ENCODE measurements at places on chromosomes 11 and 22.
A peak's percentile ranks its signal among the peaks of the same experiment; 100 is the strongest.

DNA sequence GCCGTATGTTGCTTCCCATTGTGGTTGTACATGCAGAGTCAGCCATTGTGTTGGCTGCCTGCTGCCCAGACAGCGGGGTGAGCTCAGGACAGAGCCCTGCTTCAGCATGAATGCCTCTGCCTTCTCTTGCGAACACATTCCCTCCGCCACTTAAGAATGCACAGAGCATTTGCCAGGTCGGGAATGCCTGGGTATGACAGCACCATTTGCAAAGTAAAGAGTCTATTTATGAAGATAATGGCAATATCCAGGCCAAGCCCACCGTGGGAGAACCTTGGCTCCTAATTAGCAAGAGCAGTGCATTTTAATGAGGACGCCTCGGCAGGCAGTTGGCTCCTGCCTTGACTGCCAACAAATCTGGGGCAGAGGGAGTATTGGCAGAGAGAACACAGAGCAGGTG, 62.5 kb upstream of the SORL1 start:
- DNase-seq, result no peak

DNA sequence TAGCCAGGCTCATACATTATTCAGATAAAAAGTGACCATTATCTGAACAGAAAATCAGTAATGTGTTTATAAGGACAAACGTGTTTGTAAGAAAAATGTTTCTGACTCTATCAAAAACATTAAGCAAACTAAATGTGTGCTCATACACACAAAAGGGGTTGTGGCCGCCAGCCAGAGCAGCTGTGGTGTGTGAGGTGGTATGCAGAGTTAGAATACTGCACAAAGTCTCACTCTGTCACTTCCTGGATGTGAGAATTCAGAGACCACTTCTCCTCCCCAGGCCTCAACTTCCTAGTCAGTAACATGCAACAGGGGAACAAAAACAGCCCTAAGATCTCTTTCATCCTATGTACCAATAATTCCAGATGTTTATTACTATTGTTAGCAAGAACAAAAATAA, 9.4 kb downstream of the OR5B21 start:
- DNase-seq, result no peak

DNA sequence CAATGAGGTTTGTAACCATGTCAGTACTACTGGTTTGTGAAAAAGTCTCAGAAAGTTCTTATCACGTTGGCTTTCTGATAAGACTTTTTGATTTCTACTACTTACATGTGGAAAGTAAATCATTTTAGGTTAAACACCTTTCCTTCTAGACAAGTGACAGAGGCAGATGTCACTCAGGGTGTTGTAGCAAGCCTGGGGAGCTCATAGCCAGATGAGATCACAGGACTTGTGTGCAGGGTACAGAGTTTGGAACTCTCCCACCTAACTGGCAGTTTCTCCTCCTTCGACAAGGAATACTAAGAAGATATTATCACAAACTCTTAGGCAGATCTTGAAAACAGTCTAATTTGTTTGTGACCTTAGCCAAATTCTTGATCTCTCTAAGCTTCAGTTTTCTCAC, 49.4 kb upstream of the PICALM start:
- DNase-seq, result no peak

DNA sequence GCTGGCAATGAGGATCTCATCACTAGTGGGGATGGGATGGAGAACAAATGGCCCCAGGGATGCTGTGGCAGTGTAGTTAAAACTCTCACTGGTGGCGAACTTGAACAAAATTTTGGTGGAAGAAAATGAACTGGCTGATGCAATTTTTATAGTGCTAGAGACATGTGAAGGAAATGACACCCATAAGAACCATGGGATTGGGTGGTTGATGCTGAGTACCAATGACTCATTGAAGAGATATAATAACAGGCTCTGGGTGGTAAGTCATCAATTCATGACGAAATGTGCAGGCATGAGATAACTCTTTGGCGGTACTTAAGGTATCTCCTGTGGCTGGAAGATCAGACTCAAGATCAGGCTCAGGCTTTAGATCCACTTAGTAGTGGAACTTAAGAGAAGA, 172.9 kb upstream of the DDI1 start:
- DNase-seq, result peak; percentile 33

DNA sequence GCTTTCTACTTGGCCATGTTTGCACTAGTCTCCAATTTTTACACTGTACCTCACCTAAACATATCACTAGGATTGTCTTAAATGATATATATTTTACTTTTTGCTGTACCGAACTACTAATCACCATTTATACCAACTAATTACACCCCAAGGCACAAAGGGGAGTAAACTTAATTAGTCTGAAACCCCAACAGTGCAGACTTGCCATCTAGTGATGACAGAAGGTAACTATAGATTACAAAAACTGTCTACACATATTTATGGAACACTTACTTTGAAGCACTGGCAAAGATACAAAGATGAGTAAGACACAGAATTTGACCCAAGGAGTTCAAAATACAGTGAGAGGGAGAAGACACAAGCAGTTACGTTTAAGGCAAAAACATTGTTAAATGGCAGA, 139.7 kb downstream of the CNTN5 start:
- no peak for DNase-seq

DNA sequence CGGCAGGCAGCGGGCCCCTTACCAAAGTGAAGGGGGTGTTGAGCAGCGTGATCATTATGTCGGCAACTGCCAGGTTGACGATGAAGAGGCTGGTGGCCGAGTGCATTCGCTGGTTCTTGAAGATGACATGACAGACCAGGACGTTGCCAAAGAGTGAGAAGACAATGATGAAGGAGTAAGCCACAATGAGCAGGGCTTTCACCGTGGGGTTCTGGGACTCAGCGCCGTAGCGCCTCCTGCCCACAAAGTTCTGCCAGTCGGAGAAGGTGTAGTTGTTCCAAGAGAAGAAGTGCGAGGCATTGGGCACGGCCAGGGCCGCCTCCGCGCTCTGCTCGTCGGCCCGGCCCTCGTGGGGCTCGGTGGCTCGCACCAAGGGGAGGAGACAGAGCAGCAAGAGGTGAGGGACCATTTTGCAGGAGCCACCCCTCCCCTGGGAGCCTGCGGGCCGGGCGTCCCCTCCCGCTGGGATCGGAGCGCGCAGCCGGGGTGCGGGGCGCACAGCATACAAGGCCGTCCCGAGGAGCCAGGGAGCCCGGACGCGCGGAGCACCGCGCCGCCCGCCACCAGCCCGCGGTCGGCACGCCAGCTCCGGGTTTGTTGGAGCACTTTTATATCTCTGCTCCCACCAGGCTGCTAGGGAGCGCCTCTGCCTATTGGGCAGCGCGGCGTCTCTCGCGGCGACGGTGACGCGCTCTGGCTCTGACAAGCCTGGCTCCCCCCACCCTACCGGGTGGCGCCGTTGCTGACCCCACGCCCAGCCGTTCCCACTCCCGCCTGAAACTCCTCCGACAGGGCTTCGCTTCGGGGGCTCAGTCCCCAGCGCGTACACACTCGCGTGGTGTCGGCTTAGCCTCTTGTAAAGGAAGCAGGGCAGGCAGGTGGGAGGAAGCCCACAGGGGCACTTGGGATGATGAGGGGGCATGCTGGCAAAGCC, at the start of gene GPR83:
Gene GPR83 (minus strand): TSS at position 581 of the 934 bp plus-strand sequence. CDS start 172 bp downstream, at position 409.
- DNase-seq, result peak; percentile 14

DNA sequence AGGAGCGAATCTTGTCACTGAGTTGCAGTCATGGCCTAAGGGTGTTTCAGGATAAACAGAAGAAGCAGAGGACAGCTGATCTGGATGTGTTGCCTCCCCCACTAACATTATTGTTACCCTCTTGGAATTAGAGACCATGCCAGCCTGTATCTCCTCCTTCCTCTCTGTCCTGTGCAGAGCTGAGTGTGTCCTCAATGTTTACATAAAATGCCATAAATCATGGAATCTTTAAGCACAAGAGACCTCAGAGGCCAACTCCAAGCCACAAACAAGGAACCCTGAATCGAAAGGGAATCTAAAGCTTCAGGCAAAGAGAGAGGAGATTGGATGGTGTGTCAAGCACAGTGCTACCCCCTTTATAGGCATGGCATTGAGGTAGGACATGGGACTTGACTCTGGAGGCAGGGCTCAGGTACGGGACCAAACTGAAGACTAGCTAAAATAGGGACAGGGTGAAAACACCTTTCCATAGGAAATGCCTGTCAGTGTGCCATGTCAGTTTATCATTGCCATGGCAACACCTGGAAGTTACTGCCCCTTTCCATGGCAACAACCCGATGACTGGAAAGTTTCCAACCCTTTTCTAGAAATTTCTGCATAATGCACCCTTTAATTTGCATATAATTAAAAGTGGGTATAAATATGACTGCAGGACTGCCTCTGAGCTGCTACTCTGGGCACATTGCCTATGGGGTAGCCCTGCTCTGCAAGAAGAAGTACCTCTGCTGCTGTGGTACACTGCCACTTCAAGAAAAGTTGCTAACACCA, 489.7 kb downstream of the MIAT start:
- DNase-seq, result no peak

DNA sequence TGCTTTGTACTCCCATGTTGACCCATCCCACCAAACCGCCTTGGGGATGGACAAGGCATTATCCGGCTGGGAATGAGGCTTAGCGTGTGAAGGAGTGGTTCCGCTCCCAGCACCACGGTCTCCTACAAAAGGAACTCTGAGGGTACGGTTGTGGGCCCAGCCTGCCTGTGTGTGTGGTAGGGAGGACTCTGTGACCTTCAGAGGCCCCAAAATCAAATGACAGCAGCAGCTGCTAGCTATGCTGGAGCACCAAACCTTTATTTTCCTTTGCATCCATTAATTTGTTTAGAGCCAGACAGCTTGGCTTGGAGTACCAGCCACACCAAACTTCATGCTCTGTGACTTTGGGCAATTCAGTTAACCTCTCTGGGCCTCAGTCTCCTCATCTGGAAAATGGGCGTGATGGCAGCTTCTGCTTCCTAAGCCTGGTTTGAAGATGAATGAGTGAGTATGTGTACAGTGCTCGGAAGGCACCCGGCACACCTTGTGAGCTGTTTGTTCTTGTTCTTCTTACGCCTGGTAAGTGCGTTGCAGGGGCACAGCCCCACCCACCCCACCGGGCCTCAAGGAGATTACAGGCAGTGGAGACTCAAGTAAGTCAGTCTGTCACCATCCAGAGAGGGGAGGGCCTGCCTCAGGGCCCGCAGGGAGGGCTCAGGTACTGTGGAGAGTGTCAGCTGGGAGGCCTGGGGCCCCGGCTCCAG, 25.3 kb downstream of the MB start:
- no peak for DNase-seq

GRCh38 chr22:20721409-20722218, 52.3 kb upstream of the SERPIND1 start:
- no peak for DNase-seq

DNA sequence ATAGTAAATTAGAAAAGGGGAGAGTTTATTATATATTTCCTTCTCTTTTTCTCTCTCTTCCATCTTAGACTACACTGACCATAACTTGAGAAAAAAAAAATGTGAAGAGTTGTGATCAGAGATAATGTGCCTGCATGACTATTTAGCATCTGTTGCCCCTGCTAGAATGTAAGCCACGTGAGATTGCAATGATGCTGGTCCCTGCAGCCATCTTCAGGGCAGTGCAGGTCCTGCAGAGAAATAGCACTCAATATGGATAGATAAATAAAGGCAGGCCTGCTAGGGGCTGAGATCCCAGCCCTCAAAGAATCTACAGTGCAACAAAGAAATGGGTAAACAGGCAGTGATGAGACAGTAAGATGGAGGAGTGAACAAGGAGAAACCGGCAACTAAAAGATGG, 7.8 kb upstream of the DKK3 start:
- DNase-seq, result no peak

- peak; percentile 92 for DNase-seq
Measured at GRCh38 chr22:40310081-40310767, 36.1 kb upstream of the ADSL start.

DNA sequence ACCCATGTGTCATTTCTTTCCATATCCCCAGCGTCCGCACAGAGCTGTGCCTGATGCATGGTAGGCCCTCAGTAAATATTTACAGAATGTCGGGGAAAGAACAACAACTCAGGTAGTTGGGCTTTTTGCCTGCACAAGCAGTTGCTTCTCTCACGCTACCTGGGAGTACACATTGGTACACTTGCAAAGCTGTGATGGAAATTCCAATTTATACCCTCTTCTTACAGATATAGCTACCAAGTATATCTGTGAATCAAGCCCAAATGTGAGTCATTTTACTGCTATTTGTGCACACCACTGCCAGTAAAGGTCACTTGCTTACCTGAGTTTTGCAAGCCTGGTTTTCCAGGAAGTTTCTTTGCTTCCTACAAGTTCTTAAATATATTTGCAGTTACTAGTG, 333.0 kb upstream of the NARS2 start:
- DNase-seq, result no peak

DNA sequence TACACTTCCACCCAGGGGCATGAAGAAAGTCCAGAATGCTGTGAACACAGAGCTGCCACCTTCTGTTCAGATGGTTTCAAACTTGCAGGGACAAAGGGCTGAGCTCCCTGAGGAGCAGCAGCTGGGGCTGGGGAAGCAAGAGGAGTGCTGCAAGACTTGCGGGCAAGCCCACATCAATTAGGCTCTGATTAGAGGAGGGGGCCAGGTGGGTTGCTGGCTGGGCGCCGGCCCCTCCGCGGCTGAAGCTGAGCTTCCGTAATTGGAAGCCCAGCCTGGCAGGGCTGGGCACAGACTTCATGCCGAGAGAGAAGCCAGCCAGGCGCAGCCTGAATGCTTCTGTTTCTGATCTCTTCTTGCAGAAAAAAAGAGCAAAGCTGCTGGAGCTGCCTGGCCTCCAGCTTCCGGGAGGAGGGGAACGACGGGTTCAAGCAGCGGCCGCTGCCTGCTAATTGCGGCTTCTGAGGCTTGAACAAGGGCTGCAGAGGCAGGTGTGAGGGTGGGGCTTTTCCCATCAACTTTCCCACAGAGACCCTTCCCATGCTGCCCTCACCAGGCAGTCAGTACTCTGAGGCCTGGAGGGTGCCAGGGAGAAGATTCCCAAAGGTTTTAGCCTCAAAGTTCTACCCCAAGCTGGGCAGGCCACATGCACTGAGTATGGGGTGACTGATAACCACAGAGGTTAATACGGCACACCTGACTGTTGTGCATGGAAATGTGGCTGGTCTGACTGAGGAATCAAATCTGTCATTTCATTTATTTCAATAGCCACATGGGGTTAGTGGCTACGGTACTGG, 91.1 kb upstream of the LMO1 start:
- DNase-seq, result no peak

DNA sequence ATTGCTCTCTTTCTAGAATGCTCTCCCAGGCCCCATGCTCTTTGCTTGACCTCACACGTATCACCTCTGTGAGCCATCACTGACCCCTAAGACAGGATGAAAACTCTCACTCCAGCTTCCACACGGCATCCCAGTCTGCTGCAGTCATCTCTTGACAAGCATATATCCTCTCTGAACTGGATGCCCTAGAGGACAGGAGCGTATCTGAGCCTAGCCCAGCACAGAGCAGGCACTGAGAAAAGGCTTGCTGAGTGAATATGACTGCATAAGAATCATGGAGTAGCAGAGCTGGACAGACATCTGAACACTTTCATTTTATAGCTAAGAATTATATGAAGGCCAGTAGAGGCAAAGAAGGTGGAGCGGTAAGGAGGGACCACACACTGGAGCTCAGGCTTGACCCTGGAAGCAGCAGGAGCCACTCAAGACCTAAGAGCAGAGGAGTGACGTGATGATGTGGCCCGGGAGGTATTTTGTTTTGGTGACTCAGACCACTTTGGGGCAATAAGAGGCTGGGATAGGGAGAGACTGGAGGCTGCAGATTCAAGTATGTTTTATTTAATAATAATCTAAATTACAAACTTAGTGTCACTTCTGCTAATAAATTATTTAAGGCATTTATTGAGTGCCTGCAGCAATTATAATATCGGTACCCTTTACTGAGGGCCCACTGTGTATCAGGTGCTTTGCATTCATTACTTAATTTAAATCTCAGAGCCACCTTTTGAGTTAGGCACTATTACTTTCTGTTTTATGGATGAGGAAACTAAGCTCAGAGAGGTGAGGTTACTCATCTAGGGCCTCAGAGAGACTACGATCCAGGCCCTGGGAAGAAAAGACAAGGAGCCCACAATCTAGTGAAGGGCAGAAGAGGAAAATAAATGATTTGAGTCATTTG, 42.6 kb downstream of the MAP6 start:
- peak; percentile 90 for DNase-seq

All from AG08395 (cell line).